GM23338 (cell line): ENCODE measurements at places on chromosomes 4 and X. TPM values are rescaled to one million over a fixed set of nuclear protein-coding genes. Genes with fewer than 3 reads are reported as not detected.

DNA sequence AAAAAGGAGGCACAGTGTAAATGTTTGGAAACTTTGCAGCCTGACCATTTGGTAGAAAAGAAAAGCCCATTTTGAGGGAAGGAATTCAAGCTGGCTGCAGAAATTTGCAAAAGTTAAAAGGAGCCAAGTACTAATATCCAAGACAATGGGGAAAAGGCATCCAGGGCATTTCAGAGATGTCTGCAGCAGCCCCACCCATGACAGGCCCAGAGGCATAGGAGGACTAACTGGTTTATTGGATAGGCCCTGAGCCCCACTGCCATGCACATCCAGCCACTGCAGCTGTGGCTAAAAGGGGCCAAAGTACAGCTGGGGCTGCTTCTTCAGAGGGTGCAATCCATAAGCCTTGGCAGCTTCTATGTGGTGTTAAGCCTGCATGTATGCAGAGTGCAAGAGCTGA, 104.9 kb downstream of the HS3ST1 start:
- DNase-seq: peak; percentile 27

DNA sequence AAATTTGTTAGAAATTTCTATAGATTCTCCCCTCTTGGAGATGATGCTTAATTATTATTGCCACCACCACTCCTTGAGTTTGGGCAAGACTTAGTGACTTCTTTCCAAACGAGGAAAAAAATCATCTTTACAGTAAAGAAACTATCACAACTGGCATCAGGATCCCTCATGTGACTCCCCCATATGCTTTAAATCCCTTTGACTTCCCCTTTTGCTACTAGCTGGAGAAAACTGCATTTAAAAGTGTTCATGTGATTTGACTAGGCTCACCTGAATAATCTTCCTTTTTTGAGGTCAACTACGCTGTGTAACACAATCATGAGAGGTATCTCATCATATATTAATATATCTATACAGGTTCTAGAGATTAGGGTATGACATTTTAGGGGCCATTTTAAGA, 30.3 kb upstream of the ENOX2 start:
- no peak for DNase-seq

DNA sequence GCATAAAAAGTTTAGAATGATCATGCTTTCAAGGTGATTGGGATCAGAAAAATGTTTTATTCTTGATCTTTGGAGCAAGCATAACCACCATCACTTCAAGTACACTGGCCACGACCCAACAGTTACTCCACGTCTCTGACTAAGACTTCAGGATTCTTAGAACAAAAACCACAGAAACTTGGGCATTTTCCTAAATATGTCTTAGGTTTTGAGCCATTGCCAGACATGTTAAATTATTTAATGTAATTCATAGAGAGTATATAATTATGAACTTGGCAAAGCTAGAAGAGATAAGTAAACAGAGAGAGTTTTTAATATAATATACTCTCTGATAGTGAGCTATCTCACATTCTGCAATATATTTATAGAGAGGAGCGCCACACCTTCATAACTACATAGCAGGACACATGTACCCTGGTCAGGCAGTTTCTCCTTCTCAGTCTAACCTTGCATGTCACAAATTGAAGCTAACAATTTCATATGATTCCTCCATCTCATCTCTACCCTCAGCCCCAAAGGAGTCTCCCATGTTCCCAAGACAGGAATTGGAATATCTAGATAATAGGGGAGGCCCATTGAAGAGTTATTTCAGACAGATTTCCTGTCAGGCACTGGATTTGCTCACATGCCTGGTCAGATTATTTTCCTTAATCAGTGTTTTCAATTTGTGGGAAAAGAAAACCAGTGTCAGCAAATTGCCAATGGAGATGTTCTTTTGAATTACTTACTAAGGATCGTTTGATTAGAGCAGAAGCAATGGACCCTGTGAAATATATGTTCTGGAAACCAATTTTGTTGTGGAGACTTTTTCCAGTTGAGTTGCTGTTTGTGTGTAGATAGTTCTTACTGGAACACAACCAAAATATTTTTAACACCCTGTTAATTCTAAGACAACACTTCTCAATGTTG, 61.7 kb upstream of the GUCY1A1 start:
- DNase-seq: no peak

DNA sequence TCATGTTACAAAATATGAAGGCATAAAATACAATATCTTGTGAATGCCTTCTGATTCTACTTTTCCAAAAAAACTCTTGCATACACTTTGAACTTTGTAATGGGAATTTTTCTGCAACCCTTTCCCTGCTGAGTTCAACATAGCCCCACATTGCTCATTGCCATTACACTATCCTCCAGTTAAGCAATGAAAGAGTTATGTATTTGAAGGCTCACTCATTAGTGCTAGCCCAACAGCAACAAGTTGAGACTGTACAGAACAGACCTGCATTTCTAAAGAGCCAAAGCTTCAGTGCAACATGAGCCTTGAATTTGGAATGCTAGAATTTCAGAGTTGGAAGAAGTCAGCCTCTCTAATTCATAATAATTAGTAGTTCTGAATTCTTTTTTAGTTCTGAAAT, 44.4 kb upstream of the STAG2 start:
- DNase-seq: no peak

DNA sequence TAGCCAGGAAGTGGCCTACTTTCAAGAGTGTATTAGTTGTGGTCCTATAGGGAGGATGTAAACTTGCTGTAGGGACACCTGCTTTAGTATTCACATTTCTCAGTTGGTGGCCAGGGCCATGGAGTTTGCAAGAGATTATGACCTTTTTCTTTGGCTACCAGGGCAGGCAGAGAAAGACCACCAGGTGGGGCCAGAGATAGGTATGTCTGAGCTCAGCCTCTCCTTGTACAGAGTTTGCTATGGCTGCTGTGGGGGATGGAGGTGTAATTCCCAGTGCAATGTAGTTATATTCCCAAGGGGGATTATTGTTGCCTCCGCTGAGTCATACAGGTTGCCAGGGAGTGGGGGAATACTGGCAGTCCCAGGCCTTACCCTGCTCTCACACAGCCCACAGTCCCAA, 26.3 kb upstream of the DACH2 start:
- peak; percentile 27 for DNase-seq

DNA sequence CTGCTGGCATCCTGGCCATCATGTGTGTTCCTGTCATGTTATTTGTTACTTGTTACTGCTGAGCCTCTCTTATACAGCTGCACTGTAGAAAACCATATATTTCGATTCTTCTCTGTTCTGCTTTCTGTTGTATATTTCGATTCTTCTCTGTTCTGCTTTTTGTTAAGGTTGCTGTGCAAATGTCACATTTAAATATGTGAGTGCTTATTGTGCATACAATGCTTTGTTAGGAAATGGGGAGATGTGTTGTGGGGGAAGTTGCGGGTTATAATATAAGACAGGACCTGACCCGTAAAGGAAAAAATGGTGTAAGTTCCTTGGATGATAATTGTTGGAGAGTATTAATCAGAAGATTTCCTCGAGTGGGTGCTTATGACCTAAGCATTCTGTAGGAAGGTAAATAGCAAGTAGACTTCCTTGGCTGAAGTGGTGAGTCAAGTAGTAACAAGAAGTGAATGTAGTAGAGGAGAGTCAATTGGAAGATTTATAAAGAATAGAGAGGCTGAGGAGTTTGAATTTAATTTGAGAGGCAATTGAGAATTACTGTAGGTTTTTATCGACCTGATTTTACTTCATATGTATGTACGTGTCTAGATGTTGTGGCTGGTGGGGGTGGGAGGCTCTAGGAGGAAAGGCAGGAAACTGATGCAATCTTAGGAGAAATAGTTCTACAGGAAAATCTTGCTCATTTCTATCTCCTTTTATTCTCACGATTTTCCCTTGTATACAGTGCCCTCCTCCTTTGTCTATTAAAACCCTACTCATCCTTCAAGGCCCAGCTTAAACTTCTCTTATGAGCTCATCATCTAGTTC, 8.5 kb downstream of the OGT start:
- no peak for DNase-seq

DNA sequence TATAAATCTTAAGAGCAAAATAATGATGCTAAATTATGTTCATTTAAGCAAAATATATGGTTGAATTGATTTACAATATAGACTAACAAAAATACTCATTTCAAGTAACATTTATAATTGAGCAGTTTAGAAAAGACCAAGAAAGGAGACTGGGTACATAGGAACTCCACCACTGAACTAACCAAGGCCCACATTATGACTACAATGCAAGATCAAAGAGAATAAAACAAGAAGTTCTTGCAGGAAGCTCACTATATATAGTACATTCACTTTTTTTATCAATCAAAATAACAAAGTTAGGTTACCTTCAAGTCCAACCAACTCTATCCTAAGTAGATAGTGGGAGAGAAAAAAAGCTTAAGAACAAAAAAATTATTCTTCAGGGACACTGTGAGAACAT, 8.0 kb downstream of the CHIC2 start:
- DNase-seq: no peak

DNA sequence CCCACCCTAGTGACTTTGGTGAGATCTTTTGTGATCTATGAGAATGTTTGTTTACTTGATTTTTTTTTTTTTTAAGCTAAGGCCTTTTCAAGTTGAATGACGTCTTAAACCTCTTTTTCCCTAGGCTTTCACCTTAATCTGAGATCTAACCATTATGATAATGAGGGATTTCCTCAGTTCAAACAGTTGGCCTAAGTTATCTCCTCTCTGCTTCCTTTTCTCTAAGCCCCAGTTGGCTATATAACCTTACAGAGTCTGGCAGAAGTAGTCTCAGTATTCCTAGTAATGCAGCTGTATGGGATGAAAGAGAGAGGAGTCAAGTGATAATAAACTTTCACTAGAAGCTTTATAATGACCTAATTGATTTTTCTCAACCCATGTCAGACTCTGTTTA, 99.0 kb downstream of the STIM2 start:
- DNase-seq: no peak

- peak; percentile 67 for DNase-seq
Observed at GRCh38 chr4:121192480-121192879, 28.4 kb upstream of the TNIP3 start.

DNA sequence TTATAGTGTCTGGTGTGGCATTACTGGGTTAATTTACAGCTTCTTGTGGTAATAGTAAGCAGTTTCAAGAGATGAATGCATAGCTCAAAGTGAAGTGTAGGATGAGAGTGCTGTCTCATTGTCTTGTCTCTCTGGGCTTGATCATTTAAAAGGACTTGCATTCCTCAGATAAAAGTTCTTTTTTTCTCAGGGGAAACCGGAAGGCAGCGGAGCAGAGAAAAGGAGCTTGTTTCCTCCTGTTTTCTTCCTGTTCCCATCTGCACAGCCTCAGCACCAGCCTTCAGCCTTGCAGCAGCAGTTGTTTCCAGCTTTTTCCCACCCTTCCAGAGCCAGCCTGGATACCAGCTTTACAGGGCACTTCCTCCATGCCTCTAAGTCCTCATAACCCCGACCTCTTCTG, 61.4 kb upstream of the LGI2 start:
- peak; percentile 36 for DNase-seq

DNA sequence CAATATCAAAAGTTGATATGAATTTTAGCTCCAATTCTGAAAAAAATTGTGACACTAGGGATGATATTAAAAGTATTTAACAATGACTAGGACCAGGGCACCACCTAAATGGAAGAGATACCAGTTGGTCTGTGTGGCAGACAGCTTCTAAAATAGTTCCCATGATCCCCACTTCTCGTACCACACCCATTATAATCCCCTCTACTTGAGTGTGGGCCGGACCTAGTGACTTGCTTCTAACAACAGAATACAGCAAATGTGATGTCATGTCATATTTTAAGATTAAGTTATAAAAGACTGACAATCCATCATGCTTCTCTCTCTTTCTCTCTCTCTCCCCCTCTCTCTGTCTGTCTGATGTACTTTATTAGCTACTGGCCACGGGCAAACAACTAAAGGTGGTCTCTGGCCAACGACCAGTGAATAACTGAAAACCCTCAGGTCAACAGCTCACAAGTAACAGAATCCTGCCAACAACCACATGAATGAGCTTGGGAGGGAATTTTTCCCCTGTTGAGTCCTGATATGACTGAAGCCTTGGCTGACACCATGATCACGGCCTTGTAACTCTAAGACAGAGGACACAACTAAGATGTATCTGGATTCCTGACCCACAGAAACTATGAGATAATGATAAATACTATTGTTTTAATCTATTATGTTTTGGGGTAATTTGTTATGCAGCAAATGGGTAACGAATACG, 34.4 kb downstream of the FAM13A start:
- DNase-seq: no peak

- no peak for DNase-seq
Observed at GRCh38 chr4:131499141-131499873, 1649.8 kb upstream of the PCDH10 start.

DNA sequence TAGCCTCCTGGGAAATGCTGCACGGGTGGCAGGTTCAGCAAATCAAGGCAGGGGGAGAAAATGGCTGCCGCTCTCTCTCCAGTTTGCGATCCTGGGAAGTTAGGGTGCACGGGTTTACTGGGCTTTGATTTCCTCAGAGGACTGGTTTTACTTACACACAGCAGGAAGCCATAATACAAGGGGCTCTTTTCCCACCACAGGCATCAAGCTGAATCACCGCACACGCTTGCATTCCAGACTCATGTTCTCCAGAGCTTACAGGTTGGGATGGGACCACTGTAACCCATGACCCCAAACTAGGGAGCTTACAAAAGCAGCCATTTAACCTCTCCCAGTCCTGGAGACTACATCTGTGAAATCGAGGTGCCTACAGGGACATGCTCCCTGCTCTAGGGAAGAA, 159.8 kb downstream of the DHRSX start:
- DNase-seq: no peak

DNA sequence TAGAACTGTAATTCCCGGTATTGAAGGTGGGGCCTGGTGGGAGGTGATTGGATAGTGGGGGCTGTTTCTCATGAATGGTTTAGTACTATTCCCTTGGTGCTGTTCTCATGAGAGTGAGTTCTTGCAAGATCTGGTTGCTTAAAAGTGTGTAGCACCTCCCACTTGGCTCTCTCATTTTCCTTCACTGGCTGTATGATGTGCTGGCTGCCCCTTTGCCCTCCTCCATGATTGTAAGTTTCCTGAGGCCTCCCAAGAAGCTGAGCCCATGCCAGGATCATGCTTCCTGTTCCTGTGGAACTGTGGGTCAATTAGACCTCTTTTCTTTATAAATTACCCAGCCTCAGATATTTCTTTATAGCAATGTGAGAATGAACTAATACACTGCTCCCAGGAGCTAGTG, 8.7 kb downstream of the ANXA10 start:
- DNase-seq: no peak

DNA sequence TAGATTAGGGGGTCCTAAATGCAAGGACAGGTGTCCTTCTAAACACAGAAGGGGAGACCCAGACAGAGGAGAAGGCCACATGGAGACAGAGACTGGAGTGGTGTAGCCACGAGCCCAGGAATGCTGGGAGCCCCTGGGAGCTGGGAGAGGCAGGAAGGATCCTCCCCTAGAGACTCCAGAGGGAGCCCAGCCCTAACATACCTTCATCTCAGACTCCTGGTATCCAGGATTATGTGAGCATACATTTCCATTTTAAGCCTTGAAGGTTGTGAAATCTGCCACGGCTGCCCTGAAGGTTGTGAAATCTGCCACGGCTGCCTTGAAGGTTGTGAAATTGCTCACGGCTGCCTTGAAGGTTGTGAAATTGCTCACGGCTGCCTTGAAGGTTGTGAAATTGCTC, 148.4 kb downstream of the ASMT start:
- no peak for DNase-seq

Gene PJA1
- 30.9 and 31.3 TPM in 2 replicates for total RNA-seq

Gene BST1
- 1.4 and 1.8 TPM in 2 replicates for total RNA-seq

Gene F8A2
- not detected in 2 replicates for total RNA-seq

Gene CD38
- total RNA-seq: 0.04 and 0.17 TPM in 2 replicates

Gene SMR3B
- not detected in 2 replicates for total RNA-seq

Gene ITGB1BP2
- total RNA-seq: 3.2 and 10.9 TPM in 2 replicates

Gene SCARB2
- total RNA-seq: 40.8 and 41.0 TPM in 2 replicates

Gene PPP2R2C
- total RNA-seq: 7.6 and 9.2 TPM in 2 replicates

Gene PHKA2
- 23.7 and 23.9 TPM in 2 replicates for total RNA-seq
